ENCODE measurements at places on chromosomes 1 and 21.

DNA sequence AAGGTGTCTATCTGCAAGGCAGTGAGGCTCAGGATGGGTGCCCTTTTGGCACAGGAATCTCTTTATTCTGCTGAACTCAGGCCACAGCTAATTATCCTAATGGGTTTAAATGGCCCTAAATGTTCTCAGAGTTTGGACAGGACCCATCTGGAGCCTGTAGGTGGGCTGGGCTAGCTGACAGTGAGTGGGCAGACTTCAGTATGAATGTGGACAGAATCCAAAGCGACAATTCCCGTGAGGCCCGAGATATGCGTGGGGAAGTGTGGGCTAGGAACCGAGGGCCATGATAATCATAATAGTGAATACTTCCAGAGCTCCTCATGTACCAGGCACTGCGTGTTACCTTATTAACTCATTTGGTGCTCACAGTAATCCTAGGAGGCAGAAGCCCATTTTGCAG lies 165.3 kb downstream of the GRIK3 start:
- no peak for DNase-seq

DNA sequence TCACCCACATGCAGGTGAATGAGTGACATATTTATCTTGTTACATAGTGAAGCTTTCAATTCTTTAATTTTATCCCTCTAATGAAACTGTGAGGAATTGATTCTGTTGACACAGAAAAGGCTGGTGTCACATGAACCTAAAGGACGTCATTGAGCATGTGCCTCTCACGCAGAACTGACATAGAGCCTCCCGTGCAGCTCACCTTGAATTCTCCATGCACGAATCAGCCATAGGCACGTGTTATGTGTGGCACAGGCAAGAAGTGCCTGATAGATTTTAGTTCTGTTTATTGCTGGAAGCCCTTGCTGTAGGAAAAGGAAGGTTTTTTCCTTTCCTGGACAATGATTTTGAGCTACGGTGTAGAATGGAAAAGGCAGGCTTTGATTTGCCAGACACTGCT lies 11.3 kb downstream of the ADARB1 start:
- no peak for DNase-seq

DNA sequence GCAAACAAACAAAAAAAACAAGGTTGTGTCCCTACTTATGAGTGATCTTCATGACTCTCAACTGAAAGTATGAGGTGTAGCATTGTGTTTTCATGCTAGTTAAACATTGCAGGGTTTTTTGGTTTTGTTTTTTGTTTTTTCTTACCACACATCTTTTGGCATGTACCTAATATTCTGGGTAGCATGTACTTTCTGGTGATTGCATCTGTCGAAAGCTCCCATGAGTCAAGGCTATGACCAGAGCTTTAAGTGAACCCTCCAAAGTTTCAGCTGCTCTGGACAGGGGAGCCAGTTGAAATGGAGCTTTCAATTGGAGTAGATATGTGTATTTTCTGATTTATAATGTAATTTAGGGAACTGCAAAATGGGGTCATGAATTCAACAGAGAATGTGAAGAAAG lies 115.5 kb downstream of the KCNK2 start:
- DNase-seq, result no peak

DNA sequence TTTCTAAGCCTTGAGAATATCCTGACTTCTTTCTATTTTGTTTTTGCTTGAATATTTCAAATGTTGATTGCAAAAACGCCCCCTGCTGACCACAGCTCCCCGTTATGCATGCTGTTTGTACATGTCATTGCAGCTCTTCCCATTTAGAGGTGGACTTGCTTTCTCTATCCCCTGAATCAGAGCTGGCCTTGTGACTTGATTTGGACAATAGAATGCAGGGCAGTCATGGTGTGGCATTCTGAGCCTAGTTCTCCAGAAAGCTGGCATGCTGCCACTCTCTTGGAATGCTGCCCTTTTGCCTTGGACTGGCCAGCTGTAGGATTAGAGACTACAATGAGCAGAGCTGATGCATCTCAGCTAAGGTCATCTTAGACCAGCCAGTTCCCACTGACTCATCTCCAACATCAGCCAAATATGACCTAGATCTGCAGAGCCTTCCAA lies 1561.5 kb downstream of the MRPL39 start:
- DNase-seq, result peak; percentile 63

- no peak for DNase-seq
Measured at GRCh38 chr1:8871965-8872399, 6.5 kb downstream of the ENO1 start.

- DNase-seq, result no peak
Measured at GRCh38 chr1:100750005-100750885, 30.7 kb downstream of the VCAM1 start.

DNA sequence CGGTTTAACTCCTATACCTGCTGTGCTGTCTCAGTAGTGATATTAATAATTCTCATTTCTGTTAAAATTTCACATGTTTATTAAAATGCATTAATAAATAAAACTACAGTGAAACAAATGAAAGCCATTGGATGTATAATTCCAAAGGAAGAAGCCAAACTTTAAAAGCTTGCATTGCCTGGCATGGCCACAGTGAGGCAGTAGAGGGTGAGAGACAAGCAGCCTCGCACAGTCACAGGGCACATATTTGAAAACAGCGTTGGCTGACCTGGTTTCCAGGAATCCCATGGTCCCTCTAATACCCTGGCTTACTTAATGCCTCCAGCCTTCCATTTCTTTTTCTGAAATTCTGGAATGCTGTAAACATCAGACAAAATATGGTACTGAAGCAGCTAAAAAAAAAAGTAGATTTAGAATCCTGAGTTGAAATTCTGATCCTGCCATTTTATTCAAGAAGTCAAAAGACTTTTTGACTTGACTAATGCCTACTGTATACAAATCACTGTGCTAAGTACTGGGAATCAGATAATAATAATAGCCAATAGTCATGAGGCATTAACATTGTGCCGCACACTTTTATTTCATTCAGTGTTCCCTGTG lies 6.7 kb upstream of the RNASEL start:
- DNase-seq, result peak; percentile 41

GRCh38 chr1:39196244-39197215 lies 8.0 kb upstream of the MACF1 start:
- no peak for DNase-seq

DNA sequence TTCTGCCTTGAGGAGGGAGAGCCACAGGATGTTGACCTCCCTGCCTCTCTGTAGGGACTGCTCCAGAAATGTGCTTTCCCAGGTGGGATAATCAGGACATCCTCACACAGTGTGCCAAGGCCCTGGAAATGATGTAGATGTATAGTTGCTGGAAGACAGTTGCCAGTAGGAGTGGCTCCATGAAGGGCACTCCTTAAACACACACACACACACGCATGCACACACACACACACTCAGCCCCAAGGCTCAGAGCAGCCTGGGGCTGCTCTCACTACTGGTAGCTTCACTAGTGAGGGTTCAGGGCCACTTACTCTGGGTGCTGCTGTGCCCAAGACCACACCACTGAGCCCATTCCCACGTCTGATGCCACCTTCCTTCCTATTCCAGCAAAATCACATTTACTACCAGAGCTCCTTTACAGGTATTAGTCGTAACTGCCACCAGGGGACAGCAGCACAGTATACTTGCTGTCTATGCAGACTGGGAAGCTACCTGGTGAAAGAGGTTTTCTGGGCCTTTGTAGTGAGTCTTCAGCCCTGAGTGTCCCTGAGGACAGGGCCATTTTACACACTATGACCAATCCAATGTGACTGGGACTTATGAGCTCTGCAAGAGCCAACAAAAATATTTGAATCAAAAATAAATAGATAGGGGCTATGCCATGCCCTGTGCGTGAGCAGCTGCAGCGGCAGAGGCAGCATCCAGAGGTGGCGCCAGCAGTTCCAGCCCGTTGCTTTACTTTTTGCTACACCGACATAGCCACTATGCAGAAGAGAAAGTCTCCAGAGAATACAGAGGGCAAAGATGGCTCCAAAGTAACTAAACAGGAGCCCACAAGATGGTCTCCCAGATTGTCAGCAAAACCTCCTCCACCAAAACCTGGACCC lies 15.0 kb downstream of the CRNN start:
- no peak for DNase-seq

- no peak for DNase-seq
Measured at GRCh38 chr1:175207971-175208370, 15.4 kb upstream of the KIAA0040 start.

DNA sequence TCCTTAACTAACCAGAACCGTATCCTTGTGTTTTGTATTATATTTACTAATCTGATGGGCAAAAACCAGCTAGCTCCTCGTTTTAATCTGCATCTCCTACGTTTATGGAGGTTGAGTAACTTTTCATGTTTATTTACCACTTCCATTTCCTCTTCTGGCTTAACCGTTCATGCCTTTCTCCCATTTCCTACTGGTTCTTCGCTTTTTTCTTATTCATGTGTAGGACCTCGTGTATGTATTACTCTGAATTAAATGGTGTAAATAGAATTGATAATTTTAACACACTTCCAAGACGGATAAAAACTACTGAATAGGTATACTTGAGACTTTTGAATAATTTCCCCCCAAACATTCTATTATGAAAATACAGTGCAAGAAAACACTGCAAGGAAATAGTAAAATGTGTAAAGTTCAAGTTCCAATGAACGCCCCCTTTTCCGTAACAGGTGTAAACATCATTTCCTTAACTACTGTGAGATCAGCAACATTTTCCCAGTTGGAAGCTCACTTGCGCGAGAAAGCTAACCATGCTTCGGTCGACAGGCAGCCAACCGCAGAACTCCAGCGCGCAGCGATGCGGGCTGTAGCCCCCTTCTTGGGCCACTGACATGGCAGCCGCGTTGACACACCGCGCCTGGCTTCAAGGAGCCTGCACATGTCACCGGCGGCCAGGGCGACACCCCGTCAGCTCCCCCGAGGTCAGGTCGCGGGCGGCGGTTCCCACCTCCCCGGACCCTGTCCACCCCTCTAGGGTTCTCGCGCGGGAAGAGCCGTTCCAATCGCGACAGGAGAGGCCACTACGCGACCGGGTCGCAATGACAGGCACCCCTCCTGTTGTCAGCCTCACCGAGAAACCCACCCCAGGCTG lies 816 bp downstream of the EDEM3 start:
- no peak for DNase-seq

DNA sequence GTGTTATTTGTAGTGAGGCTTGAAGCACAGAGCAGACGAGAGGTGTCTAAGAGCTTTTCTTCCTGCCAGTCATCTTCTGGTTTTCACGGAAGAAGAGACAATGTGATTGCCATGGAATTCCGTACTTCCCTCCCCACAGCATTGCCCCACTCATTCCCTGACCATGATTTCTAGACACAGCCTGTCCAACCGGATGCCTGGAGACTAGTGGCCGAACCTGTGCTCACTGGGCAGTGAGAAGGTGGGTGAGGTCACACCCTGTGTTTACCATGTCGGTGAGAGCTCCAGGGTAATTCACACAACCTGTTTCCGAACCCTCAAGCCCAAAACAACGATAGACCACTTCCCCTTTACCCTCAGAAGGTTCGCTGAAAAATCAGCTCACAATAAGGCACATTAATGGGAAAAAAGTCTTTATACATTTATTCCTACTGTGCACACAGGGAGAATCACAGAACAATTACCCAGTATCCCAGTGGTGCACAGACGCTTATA lies 271.9 kb upstream of the FMN2 start:
- no peak for DNase-seq

DNA sequence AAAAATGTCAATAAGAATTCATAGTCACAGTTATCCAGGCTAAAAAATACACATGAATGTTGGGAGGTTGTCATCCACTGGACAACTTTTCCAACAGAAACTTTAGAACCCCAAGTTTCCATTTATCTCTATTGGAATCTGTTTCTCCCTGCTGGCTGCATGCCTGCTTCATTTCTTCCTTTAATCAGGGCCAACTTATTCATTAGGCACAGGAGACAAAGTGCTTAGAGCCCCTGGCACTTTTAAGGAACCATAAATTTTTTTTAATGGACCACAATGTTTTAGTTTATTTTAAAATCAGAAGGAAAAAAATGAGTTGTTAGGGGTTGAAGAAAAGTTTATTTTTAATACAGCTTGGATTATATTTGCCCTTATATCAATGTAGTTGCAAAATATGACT lies 26.7 kb upstream of the C2CD2 start:
- no peak for DNase-seq

GRCh38 chr1:100700586-100700985 lies 19.0 kb upstream of the VCAM1 start:
- no peak for DNase-seq

DNA sequence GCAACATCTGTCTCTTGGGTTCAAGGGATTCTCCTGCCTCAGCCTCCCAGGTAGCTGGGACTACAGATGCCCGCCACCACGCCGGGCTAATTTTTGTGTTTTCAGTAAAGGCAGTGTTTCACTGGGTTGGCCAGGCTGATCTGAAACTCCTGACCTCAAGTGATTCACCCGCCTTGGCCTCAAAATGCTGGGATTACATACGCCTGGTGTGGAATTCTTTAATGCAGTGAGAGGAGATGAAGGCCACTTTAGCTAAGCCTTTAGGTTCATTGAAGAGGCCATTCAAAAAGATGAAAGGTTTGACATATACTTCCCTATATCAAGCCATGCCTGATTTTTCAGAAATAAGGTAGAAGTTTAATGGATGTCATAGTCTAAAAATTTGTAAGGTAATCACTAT lies 162.7 kb downstream of the ST6GALNAC3 start:
- no peak for DNase-seq

GRCh38 chr1:224328644-224329043 lies 1.3 kb downstream of the NVL start:
- no peak for DNase-seq

DNA sequence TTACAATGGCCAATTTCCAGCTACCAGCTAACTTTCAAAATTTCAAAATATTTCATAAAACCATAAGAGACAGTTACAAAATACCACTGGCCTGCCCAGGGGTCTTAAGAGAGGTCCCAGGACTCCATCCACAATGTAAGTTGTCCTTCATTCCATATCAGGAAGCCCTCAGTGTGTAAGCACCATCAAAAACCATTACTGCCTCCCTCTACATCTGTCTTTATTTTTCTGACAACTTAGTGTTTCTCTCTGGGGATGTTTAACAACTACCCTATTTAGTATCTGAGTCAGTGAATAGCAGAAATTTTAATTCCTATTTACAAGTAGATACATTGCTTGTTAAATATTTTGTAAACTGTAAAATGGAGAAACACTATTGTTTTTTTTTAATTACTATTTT lies 339.3 kb upstream of the ADAMTS5 start:
- DNase-seq, result no peak

GRCh38 chr1:192584866-192585265 lies 9.3 kb downstream of the RGS1 start:
- DNase-seq, result no peak
